Activated T-helper 2 cell treated with anti-CD3 and anti-CD28 coated beads, Interferon-gamma antibody, Interleukin-2, Interleukin-4, amounts not matched to agents 10 μg/mL and 5 μg/mL and 100 μg/mL, durations not matched to agents 14 hours and 24 hours and 36 hours (primary cell): ENCODE measurements at places on chromosomes 16 and 17.

DNA sequence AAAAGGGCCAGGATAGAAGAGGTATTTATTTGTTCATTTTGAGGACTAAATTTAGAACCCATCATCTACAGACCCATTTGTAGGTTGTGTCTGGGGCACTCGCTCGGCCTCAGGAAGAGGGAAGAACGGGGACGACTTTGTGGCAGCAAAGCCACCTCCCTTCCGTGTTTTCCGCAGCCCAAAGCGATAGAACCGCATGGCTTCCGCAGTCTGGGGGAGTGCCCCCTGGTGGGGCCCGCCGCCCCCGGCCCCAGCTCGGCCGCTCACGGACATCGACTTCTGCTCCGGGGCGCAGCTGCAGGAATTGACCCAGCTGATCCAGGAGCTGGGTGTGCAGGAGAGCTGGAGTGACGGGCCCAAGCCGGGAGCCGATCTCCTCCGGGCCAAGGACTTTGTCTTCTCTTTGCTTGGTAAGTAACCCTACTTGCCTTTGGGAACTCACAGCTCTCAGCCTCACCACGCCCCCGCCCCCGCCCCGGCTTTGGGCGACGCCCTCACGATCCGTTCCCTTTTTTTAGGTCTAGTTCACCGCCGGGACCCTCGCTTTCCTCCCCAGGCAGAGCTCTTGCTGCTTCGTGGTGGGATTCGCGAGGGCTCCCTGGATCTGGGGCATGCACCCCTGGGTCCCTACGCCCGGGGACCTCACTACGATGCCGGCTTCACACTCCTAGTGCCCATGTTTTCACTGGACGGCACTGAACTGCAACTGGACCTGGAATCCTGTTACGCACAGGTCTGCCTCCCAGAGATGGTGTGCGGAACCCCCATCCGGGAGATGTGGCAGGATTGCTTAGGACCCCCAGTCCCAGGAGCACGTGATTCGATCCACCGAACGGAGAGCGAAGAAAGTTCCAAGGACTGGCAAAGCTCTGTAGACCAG lies 681 bp downstream of the TMEM102 start:
- peak; percentile 73 for DNase-seq

- no peak for DNase-seq
Observed at GRCh38 chr17:15966879-15967248, 21.9 kb downstream of the ADORA2B start.

GRCh38 chr16:69049603-69050375 lies 55.7 kb upstream of the HAS3 start:
- DNase-seq = no peak

DNA sequence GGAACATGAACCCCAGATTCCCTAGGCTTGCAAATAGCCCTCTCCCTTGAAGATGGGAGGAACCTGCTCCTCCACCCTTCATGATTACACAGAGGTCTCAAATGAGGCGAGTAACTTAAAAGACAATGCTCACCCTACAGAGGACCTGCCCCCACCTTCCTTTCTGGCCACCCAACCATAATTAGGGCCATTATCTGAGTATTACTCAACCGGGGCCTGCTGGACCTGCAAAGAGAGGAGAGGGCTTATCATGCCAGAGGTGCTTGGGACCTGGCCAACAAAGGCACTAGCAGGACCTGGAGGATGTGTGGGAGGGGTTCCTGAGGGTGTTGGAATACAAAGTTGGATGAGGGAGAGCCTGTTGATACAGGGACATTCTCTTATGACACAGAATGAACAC lies 42.4 kb downstream of the RNF157 start:
- DNase-seq = no peak

- no peak for DNase-seq
Observed at GRCh38 chr17:78159575-78160158, 8.7 kb upstream of the SYNGR2 start.

DNA sequence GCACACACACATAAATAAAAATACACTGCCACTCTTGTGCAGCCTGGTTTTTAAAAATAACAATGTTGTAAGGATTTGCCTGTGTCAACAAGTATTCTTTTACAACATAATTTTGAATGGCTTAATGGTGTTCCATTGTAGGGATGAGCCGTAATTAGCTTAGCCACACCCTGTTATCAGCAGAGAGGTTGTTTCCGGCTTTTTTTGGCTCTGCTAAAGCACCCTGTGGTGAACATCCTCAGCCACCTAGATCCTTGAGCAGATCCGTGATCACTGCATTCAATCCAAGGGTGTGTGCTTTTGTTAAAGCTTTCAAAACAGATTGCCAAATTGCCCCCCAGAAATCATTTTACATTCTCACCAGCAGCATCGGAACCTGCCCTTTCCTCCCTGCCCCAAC lies 7.0 kb downstream of the KATNB1 start:
- DNase-seq = no peak

GRCh38 chr16:57987441-57988177 lies 12.9 kb downstream of the ZNF319 start:
- DNase-seq = no peak

GRCh38 chr17:20282526-20283308 lies 184.6 kb downstream of the LGALS9B start:
- DNase-seq = no peak

GRCh38 chr17:77366206-77366557 lies 225.4 kb downstream of the SEC14L1 start:
- DNase-seq = no peak
